ENCODE measurements at places on chromosomes 1 and 21.

DNA sequence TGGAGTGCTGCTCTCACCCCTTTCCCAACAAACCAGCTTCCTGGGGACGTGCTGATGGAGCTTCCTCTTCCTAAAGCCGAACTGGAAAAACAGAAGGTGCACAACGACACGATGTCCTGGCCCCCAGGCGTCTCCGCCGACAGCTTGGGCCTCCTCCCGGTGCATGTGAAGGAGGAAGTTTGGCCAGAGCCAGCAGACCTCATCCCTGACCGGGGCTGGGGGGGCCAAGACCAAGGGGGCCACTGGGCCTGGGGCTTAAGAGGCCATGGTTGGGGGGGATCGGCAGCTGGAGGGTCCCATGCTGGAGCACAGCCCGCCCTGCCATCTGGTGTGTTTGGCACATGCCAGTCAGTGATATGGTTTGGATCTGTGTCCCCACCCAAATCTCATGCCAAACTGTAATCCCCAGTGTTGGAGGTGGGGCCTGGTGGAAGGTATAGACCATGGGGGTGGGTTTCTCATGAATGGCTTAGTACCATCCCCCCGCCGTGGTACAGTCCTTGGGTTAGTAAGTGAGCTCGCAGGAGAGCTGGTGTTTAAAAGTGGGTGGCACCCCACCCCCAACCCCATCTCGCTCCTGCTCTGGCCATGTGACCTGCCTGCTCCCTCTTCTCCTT is 6.4 kb downstream of the HES4 start:
- DNase-seq, result no peak

DNA sequence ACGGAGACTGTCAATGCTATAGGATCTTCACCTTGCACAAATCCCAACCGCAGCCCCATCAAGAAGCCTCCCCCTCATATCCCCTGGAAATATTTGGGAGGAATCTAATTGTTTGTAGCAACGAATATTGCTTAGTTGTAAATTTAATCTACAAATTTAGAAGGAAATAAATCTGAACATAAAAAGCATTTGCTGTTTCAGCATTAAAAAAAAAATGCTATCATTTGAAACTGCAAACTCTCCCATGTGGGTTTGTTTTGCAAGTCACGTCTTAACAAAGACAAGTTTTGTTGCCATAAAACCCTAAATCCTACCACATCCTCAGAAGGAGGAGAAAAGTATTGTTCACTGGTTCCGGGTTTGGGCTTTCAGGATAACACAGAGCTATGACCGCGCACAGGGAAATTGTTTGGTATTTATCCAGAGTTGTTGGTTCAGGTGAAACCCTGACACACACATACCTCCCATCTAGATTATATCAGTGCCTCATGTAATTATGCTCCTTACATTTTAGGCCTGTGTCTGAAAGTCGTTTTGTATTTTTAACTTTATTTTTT is 279.6 kb downstream of the TM2D1 start:
- DNase-seq, result no peak

GRCh38 chr1:23524716-23525401 is 6.2 kb downstream of the E2F2 start:
- DNase-seq, result no peak

DNA sequence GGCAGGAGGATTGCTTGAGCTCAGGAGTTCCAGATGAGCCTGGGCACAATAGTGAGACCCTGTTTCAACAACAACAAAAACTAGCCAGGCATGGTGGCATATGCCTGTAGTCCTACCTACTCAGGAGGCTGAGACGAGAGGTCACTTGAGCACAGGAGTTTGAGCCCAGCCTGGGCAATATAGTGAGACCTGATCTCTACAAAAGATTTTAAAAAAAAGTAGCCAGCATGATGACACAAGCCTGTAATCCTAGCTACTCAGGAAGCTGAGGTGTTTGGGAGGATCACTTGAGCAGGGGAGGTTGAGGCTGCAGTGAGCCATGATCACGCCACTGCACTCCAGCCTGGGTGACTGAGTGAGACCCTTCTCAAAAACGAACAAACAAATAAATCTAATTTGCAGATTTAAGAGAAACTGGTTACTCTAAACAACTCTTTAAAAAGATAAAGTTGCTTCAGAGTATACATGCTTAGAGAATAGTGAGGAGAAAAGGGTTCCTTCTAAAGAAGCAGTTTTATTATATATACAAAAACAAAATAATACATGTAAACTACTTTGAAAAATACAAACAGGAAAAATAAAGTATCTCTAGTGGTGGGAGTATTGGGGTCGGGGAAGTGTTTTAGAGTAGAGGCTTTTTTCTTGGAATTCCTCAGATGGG is 88.4 kb downstream of the ADCY10 start:
- DNase-seq, result no peak

- DNase-seq, result no peak
Measured at GRCh38 chr1:112711041-112711440, 4.1 kb downstream of the PPM1J start.

- no peak for DNase-seq
Measured at GRCh38 chr1:92989936-92990583, 28.8 kb upstream of the DIPK1A start.

GRCh38 chr1:93616996-93617669 is 64.5 kb downstream of the BCAR3 start:
- DNase-seq, result no peak

- DNase-seq, result no peak
Measured at GRCh38 chr1:248791010-248791409, 34.7 kb downstream of the SH3BP5L start.

DNA sequence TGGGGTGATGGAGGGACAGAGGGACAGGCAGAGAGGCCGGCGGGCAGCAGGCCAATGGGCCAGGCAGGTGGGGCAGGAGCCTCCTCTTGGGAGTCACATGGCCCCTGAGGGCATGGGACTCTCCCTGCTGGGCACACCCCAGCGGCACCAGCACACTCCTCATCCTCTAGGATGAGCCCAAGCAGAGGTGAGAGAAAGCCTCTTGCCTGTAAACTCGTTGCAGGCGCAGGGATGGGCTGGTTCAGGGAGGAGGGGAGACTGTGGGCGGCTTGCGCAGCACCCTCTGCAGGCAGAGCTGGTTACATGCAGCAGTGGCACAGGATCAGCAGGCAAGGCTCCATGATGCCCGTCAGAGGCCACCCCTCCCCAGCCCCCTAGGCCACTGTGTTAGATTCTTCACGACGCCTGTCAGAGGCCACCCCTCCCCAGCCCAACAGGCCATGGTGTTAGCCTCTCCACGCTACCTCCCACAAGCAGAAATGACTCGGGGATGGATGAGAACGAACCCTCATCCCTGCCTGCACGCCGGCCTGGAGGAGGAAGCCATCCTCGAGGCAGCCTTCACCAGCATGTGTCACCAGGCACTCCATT is 209.7 kb upstream of the VAMP3 start:
- peak; percentile 7 for DNase-seq

DNA sequence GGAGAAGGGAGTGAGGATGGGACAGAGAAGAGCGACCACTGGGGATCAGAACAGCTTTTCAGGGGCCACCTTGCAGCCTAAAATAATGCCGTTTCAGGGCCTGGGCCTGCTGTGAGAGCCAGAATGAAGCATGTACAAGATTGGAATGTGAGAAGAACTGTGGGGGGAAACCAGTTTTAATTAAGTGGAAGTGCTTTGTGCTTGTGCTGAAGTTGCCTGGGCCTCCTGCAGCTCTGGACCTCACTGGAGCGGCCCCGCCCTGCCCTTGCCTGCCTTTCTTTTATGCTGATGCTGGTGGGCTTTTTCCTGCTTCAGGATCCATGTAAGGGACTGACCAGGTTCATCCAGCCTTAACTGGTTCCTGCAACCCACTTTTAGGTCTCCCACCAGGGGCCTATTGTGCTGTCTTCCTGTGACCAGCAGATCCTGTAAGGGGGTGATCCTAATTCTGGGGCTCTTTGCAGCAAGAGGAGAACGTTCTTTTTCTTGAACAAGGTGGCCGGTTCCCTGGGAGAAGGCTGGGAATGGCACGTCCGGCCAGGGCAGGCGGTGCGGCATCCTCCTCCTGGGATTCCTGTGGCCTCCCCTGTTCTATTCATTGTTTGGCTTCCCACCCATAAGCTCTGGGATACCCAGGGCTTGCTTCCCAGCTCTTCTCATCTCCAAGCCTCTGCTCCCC is 3.2 kb downstream of the C1orf226 start:
- DNase-seq, result no peak

- no peak for DNase-seq
Measured at GRCh38 chr1:14648896-14649855, 50.7 kb downstream of the KAZN start.

DNA sequence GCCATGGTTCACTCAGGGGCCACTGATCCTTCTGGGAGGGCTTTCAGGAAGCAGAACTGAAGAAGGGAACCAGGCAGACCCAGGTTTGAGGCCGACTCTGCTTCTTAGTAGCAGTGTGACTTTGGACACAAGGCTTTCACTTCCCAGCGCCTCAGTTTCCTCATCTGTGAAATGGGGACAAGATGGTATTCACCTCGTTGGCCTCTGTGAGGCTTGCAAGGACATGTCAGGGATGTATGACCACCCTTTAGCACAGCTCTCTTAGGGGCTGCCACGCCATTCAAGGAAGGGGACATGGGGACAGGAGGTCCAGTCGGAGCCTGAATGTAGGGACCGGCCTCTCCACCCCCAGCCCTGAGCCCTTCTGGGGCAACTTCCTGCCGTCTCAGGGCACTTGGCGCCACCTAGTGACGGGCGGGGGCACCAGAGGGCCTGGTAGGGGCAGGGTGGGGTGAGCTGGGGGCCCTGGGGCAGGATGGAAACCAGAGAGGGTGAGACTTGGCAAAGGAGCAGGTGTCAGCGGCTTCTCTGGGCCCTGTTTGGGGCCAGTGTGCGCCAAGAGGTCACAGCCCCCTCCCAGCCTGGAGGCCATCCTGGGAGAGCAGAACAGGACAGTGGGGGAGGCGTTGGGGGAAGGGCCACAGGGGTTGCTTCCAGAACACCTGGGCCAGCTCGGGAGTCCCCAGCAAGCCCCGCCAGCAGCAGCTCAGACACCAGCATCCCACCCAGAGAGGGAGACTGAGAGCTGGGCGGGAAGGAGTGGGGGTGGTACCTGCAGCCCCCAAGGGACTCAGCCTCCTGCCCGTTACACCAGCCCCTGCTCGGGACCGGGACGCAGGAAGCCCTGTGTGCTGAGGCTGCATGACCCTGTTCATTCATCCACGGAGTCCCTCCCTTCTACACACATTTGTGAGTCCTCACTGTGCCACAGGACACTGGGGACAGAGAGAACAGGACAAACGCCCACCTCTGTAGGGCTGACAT is 102.5 kb upstream of the TARDBP start:
- DNase-seq, result peak; percentile 56

DNA sequence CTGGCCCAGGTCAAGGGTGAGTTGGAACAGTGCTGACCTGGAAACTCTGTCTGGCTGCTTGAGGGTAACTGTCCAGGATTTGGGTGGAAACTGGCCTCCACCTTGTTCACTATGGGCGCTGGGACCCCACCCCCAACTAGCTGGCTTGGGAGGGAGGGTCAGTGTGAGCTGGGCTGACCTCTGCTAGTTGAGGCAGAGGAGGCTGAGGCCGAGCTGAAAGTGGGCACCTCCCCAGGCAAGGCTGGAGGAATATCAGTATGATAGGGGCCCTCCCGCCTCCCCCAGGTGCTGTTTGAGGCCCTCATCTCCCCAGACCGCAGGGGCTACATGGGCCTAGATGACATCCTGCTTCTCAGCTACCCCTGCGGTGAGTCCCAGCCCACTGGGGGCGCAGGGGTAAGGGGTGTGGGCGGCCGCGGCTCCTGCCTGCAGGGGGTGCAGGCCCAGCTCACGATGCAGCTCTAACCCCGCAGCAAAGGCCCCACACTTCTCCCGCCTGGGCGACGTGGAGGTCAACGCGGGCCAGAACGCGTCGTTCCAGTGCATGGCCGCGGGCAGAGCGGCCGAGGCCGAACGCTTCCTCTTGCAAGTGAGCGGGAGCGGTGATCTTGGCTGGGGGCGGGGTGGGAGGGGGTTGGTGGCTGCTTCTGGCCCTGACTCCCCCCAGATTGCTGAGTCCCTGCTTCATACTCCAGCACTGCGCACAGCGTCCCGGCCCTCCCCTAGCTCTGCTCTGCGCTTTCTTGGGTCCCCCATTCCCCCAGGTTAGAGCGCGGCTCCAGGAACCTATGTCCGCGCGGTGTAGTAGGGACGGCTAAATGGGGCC is 22.9 kb downstream of the PTPRU start:
- no peak for DNase-seq

All from activated CD4-positive, alpha-beta T cell treated with anti-CD3 and anti-CD28 coated beads for 24 hours (primary cell).